Activated naive CD4-positive, alpha-beta T cell (primary cell): ENCODE measurements at places on chromosomes 5 and 9.

DNA sequence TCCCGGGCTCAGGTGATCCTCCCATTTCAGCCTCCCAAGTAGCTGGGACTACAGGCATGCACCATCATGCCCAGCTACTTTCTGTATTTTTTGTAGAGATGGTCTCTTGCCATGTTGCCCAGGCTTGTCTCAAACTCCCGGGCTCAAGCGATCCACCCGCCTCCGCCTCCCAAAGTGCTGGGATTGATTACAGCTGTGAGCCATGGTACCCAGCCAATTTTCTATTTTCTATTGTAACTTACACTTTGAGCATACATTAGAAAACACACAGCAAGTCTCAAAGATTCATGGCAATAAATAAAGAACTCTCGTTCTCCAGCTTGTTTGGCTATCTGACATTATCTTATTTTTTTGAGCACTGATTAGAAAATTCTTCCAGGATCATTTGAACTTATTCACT, 228.7 kb downstream of the ADAMTS6 start:
- DNase-seq, result no peak

DNA sequence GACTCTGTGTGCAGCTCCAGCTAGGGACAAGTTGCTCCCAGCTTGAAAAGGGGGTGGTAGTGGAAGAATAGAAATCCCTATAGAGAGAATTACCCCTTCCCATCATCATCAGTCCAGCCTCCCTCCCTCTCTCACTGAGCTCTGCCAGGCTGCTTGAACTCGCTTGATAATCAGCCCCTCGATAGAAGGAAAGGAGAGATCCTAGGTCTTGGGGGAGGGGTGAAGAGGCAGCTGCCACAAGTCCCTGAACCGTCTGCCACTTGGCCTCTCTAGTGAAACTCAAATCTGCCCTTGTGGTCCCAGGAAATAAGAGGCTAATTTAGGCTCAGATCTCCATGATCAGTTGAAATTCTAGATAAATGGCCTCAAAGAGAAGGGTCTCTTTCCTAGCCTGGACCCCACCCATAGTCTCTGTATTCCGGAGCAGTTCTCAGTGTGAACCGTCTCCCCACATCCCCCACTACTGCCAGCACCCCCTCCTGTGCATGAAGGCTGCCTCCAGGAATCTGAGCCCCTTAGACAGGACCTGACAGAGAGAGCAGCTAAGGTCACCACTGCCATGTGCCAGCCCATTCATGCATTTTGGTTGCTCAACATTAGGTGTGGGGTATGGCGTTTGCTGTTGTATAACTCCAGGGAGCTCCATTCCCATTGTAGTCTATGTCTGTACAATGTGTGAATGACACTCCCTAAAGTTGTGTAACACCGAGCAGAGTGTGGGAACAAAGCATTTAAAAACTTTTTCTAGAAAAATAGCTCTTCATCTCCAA, 5.5 kb downstream of the DNAJB5 start:
- no peak for DNase-seq

GRCh38 chr9:135887585-135888050, 19.7 kb downstream of the CAMSAP1 start:
- DNase-seq, result no peak

DNA sequence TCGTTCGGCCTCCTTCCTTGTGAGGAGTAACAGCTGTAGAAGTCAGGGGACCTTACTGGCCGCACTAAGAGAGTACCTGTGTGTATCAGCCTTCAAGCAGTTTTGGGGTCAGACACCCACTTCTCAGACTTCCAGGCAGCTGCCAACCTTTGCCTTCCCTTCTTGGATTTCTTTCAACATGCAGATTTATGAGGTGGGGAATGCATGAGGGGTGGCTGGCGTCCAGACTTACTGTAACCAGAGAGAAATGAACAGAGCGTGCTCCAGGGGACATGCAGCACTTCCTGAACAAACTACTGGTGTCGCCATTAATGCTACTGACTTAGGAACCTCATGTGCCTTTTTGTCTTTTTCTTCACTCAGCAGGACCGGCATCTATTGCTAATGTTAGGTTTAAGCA, 46.7 kb downstream of the INSYN2B start:
- no peak for DNase-seq

- no peak for DNase-seq
These were observed 331.1 kb downstream of the TMEM38B start for GRCh38 chr9:106025453-106025852.

DNA sequence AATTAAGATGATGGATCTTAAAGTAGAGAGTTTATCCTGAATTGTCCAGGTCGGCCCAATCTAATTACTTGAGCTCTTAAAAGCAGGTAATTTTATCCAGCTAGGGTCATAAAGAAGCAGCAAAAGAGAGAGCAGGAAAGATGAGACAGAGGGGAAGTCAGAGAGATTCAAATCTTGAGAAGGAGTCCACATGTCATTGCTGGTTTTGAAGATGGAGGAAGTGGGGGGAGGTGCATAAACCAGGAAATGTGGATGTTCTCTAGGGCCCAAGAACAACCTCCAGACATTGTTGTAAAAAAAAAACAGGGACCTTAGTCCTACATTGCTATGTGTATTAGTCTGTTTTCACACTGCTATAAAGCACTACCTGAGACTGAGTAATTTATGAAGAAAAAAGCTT, 66.4 kb downstream of the SLCO4C1 start:
- DNase-seq, result no peak

GRCh38 chr5:116442931-116443551, 131.6 kb downstream of the SEMA6A start:
- no peak for DNase-seq

DNA sequence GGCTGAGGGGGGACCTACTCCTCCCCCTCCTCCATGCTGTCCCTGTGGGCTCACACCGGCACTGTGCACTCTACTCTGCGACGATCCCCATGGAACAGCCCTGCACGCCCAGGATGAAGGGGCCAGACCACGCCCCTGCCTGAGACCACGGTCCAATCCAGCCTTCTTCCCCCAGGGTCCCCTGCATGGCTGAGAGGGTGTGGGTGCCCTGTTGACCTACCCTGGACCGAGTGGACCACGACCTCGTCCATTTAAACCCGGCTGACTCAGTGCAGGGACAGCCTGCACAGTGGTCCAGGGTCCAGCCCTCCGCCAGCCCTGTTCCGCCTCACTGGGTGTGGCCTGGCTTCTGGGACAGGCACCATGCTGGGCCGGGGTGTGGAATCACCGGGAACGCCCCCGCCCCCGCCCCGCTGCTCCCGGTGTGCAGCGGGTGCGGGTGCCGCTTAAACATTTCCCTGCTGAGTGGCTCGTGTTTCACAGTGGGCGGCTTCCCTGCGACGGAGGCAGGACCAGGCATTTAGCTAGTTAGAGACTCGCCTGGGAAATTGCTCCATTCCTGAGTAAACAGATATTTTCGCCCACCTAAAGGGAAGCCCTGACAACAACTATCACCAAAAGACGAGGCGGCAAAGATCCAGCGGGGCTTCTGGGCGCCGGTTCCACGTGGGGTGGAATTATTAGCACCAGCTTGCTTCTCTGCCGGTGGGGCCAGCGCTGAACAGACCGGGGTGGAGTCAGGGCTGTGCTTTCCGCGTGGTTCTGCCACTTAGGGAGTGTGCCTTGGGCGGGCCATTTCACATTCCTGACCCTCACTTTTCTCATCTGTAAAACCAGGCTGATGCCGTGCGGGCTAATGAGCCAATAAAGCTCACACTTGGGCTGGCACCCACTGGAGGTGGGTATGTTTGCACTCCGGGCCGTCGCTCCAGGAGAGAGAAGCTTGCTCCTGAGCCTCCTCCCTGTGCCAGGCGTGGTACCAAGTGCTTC, 22.6 kb downstream of the DBH start:
- no peak for DNase-seq

- no peak for DNase-seq
These were observed 132.3 kb upstream of the MPDZ start for GRCh38 chr9:13411791-13412190.

GRCh38 chr5:72093217-72093616, 14.1 kb upstream of the MAP1B start:
- DNase-seq, result no peak

DNA sequence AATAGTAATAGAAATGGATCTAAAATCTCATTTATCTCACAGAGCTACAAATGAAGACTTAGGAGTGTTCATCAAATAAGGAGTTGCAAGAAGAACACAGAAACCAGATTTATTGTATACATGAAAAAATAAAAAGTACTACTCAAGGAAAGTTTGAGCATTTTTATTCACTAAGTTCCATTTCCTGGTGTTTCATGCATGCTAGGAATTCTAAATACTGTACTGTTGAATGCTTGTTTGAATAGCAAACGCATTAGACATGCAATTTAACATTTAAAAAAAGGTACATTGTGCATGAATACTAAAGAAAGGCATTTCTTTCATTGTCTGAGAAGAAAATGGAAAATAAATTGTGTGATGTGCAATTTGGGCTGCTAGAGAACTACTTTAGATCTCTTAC, 52.1 kb downstream of the C6 start:
- DNase-seq, result no peak

DNA sequence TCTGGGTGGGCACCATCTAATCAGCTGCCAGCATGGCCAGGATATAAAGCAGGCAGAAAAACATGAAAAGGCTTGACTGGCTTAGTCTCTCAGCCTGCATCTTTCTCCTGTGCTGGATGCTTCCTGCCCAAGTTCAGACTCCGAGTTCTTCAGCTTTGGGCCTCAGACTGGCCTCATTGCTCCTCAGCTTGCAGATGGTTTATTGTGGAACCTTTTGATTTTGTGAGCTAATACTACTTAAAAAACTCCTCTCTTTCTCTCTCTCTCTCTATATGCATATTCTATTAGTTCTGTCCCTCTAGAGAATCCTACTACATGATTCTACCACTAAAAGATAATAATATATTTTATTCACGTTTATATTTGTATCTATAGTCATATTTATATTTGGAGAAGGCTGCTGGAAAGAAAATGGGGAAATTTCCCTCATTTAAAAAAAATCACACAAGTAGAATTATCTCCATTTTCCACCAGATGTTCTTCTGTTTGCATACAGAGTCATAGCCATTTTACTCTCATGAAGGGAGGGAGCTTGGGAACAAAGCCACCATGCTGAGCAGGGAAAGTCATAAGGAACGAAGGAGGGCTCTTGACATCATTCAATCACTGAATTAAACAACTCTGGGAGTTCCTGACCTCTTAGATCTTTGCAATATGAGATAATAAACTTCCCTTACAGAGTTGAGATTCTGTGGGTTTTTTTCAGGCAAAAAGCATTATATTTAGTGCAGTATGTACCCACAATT, 1137.4 kb upstream of the CDH18 start:
- no peak for DNase-seq

DNA sequence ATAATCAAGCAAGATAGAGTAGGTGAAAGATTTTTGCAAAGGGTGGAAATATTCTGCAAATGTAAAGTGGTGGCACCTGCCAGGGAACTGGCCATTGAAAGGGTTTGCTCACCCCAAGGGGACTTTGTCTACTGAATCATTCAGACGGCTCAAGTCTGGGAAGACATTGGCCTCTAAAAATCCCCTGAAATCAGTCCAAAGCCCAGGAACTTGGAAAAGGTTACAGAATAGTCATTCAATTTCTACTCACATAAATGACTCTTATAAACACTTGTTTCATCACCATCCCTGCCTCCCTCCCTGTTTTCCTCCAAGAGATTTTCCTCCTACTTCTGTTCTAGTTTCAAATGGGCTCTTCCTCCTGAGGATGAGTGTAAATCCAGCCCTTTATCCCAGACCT, 28.5 kb downstream of the ZNF366 start:
- no peak for DNase-seq

GRCh38 chr5:140340605-140341121, 5.7 kb downstream of the HBEGF start:
- no peak for DNase-seq

DNA sequence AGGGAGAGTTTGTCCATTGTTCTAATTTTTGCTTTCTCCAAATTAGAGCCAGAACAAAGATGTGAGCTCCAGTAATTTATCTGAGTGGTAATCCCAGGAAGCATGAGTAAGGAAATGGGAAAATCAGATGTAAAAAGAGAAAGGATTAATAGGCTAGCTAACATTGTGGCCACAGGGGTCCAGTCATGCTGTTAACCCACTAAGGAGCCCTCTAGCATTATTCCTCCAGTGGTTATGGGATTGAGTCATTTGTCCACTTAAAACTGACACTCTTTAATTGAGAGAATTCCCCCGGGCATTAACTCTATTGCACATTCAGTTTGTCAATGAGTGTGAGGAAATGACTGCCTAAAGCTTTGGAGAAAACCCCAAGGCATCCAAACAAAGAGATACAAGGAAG, 700.3 kb upstream of the TYRP1 start:
- DNase-seq, result no peak

GRCh38 chr5:58048954-58049353, 410.9 kb downstream of the PLK2 start:
- no peak for DNase-seq

DNA sequence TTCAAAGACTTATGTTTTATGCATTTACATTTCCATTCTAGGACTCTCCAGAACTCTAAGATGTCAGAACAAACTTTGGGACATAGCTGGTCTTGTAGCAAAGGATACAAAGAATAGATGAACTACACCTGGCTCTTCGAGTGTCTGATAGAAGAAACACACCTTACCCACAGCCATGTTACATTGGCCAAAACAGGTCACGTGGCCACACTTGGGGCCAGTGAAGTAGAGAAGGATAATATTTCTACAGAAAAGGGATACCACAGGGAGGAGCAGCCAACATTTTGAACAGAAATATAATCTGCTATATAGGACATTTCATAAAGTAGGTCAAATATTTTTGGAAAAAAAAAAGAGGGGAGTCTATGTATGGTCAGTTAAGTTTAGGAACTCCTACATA, 22.7 kb upstream of the LIFR start:
- DNase-seq, result no peak

DNA sequence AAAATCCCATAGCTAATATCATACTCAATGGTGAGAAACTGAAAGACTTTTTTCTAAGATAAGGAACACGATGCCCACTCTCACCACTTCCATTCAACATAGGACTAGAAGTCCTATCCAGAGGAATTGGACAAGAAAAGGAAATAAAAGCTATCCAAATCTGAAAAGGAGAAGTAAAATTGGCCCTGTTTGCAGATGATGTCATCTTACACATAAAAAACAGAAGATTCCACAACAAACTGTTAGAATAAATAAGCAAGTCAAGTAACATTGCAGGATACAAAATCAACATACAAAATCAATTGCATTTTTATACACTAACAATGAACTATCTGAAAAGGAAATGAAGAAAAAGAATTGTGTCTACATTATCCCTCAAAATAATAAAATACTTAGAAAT, 308.0 kb downstream of the MCTP1 start:
- no peak for DNase-seq

GRCh38 chr5:122107016-122107415, 22.3 kb upstream of the ZNF474 start:
- no peak for DNase-seq

- DNase-seq, result no peak
These were observed 139.3 kb upstream of the PLCXD3 start for GRCh38 chr5:41649659-41650058.

GRCh38 chr9:36341936-36342577, 58.0 kb downstream of the RNF38 start:
- no peak for DNase-seq

DNA sequence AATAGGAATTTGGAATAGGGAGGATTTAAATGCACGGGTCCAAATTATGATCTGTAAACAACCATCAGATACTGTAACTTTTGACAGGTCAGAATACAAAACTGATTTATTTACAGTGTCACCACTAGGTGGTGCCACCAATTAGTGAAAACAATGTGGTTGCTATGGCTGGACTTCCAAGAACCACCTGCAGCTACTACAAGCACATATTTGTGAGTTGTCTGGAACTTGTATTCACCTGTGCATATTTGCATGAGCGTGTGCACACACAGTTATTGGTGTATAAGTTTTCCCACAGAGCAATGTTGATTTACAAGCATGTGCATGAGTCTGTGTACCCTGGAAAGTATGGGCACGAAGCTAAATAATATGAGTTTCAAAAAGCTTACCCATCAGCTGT, 3.0 kb upstream of the HRCT1 start:
- DNase-seq, result no peak

GRCh38 chr5:147887026-147887627, 8.6 kb downstream of the SCGB3A2 start:
- no peak for DNase-seq
